Anterior cingulate cortex (tissue), 58 donors: ENCODE measurements at places on chromosomes 16 and 17.

GRCh38 chr17:8488901-8489300 lies 53.2 kb downstream of the NDEL1 start:
- no peak for DNase-seq

DNA sequence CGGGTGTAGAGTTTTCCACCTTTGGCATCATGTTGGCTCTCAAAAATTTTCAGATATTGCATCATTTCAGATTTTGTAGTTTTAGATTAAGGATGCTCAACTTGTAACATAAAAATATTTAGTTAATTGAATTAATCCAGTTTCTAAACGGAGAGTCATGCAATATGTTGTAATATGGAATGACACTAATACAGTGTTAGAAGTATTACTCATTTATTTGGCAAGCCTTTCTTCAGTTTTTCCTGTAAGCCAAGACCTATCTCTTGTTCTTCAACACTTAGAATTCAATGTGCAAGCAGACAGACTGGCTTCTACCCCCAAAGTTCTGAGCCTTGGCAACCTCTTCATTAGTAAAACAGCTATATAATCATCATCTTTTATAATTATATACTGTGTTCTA lies 985.0 kb upstream of the GOT2 start:
- no peak for DNase-seq

DNA sequence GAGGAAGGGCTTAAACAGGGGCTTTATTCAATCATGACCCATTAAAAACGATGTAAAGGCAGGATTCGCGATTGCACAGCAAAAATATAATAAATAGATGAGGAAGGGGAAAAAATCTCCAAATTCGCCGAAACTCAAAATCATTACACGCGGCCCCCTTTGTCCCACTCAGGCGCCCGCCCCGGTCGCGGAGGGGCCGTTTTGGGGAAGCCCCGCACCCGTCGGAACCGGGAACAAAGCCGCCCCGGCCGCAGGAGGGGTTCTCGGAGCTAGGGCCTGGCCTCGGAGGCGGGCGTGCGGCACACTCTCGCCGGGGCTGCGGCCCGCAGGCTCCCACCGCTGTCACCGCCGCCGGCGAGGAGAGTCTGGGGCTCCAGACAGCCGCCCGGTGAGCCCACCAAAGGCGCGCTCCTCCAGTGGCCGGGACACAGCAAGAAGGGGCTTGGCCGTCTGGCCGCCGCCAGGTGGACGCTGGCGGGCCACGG lies 521 bp downstream of the C16orf87 start:
- DNase-seq: peak; percentile 69

GRCh38 chr17:81160306-81160705 lies 5.0 kb upstream of the PVALEF start:
- no peak for DNase-seq

DNA sequence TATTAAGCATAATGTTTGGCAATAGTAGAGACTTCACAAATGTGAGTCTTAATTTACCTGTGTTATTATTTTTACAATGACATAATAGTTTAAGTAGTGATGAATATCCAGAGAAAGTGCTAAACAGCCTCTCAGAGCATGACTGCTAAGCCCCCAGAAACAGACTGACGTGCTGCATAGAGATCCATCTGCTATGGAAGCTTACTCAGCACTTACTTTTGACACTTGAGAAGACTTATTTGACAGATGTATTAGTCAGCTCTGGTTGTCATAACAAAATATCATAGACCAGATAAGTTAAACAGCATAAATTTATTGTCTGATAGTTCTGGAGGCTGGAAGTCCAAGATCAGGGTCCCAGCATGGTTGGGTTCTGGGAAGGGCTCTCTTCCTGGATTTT lies 334.9 kb upstream of the MON1B start:
- no peak for DNase-seq

- DNase-seq: no peak
Measured at GRCh38 chr16:71354156-71354555, 4.4 kb upstream of the CALB2 start.

- no peak for DNase-seq
Measured at GRCh38 chr16:69924777-69925191, 26.4 kb upstream of the CLEC18A start.
